Esophagus squamous epithelium (tissue), 5 donors: ENCODE measurements at places on chromosomes 5 and 9. TPM values are rescaled to one million over a fixed set of nuclear protein-coding genes. Genes with fewer than 3 reads are reported as not detected.

HTR4 gene
- not detected for total RNA-seq

PAEP gene
- total RNA-seq, result not detected

ARL10 gene
- total RNA-seq, result 2.4 TPM

ARSK gene
- 2.9 TPM for total RNA-seq

MARVELD2 gene
- 15.6 TPM for total RNA-seq

EGR1 gene
- 10.9 TPM for total RNA-seq

CARTPT gene
- not detected for total RNA-seq

PPP2R2B gene
- 1.5 TPM for total RNA-seq

AGXT2 gene
- total RNA-seq, result not detected

TAF11L10 gene
- not detected for total RNA-seq

HAVCR1 gene
- not detected for total RNA-seq

EDIL3 gene
- 4.0 TPM for total RNA-seq

PCDHB15 gene
- 1.1 TPM for total RNA-seq

KCNIP1 gene
- total RNA-seq, result not detected

HBEGF gene
- total RNA-seq, result 30.9 TPM

S1PR3 gene
- total RNA-seq, result 1.3 TPM

NXNL2 gene
- 0.76 TPM for total RNA-seq

RANBP6 gene
- 12.2 TPM for total RNA-seq

GIN1 gene
- total RNA-seq, result 1.5 TPM

PCDHA1 gene
- not detected for total RNA-seq

BTNL3 gene
- not detected for total RNA-seq

CFAP157 gene
- not detected for total RNA-seq

PDE6A gene
- 0.82 TPM for total RNA-seq

LHX3 gene
- total RNA-seq, result not detected

ZDHHC11 gene
- 4.8 TPM for total RNA-seq

ZNG1C gene
- total RNA-seq, result 30.2 TPM

SLC44A1 gene
- total RNA-seq, result 30.9 TPM

ZMAT2 gene
- 33.0 TPM for total RNA-seq

SLC6A7 gene
- total RNA-seq, result not detected

IER5L gene
- 8.7 TPM for total RNA-seq

PCDHA2 gene
- total RNA-seq, result not detected

CERCAM gene
- 2.2 TPM for total RNA-seq

IRX1 gene
- 0.95 TPM for total RNA-seq

CDKN2A gene
- total RNA-seq, result 8.7 TPM

CD72 gene
- total RNA-seq, result not detected

AQP7 gene
- total RNA-seq, result not detected

LRRC19 gene
- total RNA-seq, result not detected

FST gene
- total RNA-seq, result 11.3 TPM

LEAP2 gene
- total RNA-seq, result 0.30 TPM

ADAMTS2 gene
- total RNA-seq, result 7.0 TPM

GABRA1 gene
- not detected for total RNA-seq

IRX2 gene
- total RNA-seq, result 6.4 TPM

CD274 gene
- 3.0 TPM for total RNA-seq

SHISAL2B gene
- total RNA-seq, result not detected

SHROOM1 gene
- total RNA-seq, result 10.7 TPM

CXXC5 gene
- 40.4 TPM for total RNA-seq

TAS2R1 gene
- total RNA-seq, result not detected

PLAC8L1 gene
- total RNA-seq, result not detected

IFNA7 gene
- total RNA-seq, result not detected

FBP1 gene
- total RNA-seq, result not detected
